Stimulated activated naive CD8-positive, alpha-beta T cell treated with anti-CD3 and anti-CD28 coated beads, Interleukin-15, Interleukin-2, amounts not matched to agents 100 U/mL and 50 U/mL, for 24 hours (primary cell): ENCODE measurements at places on chromosomes 2 and 18.
A peak's percentile ranks its signal among the peaks of the same experiment; 100 is the strongest.

- no peak for DNase-seq
Observed at GRCh38 chr2:199943373-199943772, 11.9 kb downstream of the TYW5 start.

DNA sequence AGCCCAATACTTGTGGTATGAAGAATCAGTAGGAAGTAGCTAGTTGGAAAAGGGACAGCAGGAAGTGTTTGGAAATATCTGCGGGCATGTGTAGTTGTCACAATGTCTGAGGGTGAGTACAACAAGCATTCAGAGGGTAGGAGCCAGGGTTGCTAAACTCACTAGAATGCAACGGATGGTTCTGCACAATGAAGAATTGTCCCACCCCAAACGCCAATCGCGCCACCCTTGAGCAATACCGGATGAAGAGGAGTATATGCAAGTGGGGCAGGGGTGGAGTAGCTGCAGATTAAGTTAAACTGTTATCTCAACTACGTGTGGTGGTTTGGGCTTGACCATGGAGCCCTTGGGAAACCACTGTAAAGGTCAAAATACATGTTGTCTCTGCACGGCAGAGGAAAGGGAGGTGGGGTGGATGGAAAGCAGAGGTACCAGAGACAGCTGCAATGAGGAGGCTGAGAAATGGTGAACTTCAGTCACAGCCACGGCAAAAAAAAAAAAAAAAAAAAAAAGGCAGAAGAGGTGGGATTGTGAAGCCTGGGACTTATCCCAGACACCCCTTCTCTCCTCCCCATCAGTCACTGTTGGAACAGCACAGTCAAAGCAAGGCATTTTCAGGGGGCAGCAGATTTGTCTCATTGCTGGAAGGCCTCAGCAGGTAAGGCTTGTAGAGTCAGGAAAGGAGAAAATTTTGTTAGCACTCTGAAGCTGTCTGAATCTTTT lies 5.2 kb downstream of the CCL20 start:
- DNase-seq: no peak

- no peak for DNase-seq
Observed at GRCh38 chr2:168230389-168230788, 17.0 kb downstream of the STK39 start.

GRCh38 chr2:103789381-103790095 lies 1027.7 kb downstream of the TMEM182 start:
- DNase-seq: no peak

DNA sequence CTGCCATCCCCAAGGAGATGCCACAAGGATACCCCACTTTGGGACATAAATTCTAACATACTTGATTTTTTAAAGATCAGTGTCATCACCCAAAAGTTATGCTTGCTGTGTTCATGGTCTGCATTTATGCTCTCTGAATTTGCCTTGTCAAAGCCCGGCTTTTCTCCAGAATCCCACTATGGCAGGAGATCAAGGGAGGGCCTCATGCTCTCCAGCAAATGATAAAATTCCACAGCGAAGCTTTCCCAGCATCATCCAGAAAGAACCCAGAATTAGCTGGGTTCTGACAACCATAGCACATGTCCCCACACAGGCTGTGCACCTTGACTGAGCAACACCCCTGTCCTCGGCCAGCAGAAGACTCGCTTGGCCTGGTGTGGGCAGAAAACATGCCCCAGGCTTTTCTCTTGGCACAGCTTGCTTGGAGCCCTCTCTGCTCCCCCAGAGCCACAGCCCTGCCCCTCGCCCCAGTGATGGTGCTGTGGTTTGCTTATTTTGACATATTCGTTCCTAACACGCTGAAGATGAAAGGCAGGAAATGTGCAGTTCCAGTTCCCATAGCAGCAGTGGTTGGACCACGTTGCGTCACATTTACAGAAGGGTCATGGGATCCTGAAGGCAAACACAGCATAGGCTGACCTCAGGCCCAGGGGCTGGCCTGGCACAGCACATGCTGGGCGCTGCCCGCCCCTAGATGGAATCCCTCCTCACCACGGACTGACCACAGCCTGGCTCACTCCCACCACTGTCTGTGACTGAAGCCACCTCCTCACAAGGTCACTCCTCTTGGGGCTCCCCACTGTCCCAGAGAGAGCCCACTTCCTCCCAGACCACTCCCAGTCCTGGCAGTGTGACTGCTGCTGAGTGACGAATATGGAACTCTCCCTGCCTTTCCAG lies 14.1 kb upstream of the CHRNA1 start:
- DNase-seq: peak; percentile 78

GRCh38 chr2:99461828-99462483 lies 27.9 kb downstream of the REV1 start:
- no peak for DNase-seq

GRCh38 chr18:33923980-33924379 lies 300.7 kb downstream of the NOL4 start:
- no peak for DNase-seq

GRCh38 chr2:107338059-107338458 lies 452.1 kb upstream of the ST6GAL2 start:
- DNase-seq: no peak

GRCh38 chr2:156890529-156891148 lies 366.9 kb upstream of the GALNT5 start:
- DNase-seq: no peak

GRCh38 chr2:23107327-23107941 lies 277.5 kb upstream of the KLHL29 start:
- DNase-seq: no peak

- no peak for DNase-seq
Observed at GRCh38 chr2:11805920-11806319, 59.5 kb downstream of the LPIN1 start.

DNA sequence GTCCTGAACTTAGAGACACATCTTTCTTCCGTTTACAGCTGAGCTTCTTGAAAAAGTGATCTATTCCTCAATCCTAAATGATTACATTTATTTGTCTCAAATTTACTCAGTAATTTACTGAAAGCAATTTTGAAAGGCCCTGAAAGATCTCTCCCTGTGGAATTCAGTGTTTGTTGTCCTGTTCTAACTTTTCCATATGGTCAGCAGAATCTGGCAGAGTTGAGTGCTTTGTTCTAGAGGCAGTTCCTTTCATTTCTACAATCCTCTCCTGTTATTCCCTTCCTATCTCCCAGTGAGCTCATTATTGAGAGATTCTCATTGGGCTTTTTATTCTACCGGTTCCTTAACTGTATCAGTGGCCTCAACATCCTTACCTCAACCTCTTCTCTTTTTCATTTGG lies 36.5 kb upstream of the REG3G start:
- no peak for DNase-seq

DNA sequence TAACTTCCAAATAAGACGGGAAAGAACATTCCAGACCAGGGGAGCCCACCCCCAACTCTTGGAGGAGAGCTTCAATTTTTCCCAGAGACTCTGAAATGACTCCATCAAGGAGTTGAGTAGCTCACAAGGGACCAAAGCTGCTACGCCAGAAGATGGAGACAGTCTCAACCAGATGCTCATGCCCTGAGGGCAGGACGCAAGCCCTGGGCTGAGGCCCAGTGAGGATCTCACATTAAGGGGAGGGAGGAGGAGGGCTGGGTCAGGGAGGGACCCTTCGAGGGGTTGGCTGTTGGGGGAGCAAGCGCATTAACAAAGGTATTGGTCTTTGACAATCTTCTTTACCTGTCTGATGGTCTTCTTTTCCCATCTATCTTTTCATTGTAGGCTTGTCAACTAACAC lies 141.3 kb upstream of the SLC1A4 start:
- no peak for DNase-seq

- no peak for DNase-seq
Observed at GRCh38 chr2:45723857-45724256, 72.4 kb downstream of the PRKCE start.

GRCh38 chr2:179711375-179711774 lies 150.0 kb downstream of the ZNF385B start:
- no peak for DNase-seq

DNA sequence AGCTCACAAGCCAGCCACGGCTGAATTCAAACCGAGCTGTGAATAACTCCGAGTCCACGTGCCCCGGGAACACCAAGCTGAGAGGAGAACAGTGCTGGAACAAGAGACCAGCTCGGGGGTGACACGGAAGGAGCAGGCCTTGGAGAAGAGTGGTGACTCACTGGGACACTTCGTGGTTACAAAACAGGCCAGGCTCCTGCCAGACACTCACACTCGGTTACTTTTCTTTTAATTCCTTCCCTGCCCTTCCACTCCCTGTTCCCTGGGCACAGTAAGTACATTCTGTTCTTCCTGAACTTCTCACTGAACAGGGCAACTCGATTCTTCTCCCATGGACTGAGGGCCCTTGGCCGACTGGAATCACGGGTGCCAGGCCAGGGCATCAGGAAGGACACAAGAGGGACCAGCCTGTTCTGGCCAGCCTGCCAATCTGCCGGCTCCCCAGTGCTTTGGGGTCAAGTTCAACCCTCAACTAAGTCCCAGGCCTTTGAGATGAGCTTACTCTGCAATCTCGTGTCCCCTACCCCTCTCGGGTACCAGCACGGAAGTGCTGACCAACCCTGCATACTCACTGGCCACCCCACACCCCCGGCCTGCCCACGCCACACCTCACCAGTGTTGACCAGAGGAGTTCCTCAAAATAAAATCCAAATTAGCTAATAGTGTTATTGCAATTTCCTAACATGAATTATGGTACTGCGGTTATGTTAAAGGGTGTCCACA lies 87.5 kb downstream of the TFCP2L1 start:
- DNase-seq: no peak

GRCh38 chr18:6683112-6683876 lies 46.2 kb upstream of the ARHGAP28 start:
- no peak for DNase-seq

DNA sequence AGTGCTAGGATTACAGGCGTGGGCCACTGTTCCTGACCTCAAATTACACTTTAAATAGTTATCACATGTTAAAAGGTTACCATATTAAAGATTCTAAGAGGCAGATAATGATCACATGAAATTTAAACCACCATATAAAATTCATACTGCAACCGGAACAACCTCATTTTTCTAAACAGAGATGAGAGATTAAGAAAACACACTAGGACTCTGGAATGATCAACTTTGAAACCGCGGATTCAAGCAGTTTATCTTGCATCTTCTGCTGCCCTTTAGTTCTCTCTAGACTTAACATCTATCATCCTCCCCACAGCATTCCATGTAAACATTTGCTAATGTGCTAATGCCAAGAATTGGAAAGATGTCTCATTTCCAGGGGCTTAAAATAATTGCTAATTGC lies 115.8 kb downstream of the PIGN start:
- no peak for DNase-seq

DNA sequence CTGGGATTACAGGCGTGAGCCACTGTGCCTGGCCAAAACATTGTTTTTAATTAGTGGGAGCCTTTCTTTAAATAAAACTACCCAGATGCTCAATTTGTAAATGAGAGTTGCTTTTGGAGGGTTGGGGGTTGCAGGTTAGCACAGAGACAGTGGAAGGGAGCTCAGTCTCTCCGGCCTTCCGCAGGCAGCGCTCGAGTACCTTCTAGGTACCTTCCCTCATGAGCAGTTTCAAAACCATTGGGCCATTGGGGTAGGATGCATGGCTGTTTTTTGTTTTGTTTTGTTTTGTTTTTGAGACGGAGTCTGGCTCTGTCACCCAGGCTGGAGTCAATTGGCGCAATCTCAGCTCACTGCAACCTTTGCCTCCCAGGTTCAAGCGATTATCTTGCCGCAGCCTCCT lies 19.0 kb downstream of the SLC66A3 start:
- DNase-seq: no peak

GRCh38 chr2:12624905-12625598 lies 91.7 kb upstream of the TRIB2 start:
- no peak for DNase-seq

DNA sequence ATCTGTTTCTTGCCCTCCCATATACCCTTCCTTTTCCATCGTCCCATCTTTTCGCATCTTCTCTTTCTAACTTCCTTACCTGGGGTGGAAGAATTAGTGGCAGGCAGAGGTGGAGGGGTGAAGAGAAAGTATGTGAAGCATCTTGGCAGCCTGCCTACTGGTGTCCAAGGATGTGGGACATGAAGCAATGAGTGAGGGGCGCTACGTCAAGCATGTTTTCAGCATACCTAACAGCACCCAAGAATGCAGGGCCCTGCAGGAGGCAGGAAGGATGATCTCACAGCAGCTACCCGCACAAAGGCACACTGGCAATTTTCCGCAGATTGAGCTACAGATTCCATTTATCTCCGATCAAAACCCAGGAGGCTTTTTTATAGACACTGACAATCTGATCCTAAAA lies 42.2 kb downstream of the METTL4 start:
- no peak for DNase-seq

DNA sequence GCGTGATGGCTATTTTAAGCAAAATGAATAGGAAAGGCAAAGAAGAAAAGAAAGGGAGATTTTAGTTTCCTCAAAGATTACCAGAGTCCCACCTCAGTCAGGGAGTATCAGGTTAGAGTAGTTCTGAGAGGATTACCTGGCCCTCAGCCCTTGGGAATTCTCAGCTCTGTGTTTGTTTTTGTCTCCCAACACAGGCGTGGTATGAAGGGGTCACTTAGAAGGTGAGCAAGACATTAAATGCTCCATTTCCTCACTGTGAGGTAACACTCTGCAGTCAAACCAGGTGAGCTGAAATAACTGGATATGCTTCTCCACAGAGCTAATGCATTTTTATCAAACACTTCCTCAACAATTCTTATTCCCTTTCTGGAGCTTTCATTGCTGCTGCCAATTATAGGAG lies 232.2 kb downstream of the IKZF2 start:
- no peak for DNase-seq

GRCh38 chr2:23925702-23926289 lies 1.1 kb downstream of the ATAD2B start:
- peak; percentile 64 for DNase-seq

DNA sequence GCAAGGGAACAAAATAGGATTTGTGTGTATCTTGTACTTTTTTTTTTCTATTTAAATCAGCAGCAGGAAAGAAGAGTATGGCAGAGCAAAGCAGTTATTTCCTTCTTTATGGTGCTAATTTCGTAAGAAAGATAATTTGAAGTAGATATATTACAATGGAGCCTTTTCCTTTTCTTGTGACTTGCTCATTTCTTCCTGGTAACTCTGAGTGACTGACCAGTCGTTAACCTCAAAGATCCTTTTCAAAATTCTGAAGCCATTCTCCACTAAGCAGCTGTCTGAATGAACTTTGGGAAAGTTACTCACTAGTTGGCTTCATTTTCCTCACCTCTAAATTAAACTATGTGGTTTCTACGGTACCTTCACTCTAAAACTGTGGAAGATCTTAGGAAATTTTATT lies 24.6 kb downstream of the AFTPH start:
- DNase-seq: no peak

- no peak for DNase-seq
Observed at GRCh38 chr2:218002845-218003180, at the start of gene TNS1. Gene TNS1 (minus strand): TSS chr2:218002995. CDS start chr2:218002872, 123 bp downstream.

- no peak for DNase-seq
Observed at GRCh38 chr2:38740851-38741731, 10.1 kb downstream of the SRSF7 start.

- no peak for DNase-seq
Observed at GRCh38 chr18:41681138-41681880, 273.7 kb upstream of the PIK3C3 start.

- DNase-seq: no peak
Observed at GRCh38 chr18:32346671-32347070, 124.0 kb downstream of the GAREM1 start.

- no peak for DNase-seq
Observed at GRCh38 chr2:221431477-221431876, 140.6 kb downstream of the EPHA4 start.
